ENCODE measurements at places on chromosomes 1 and 21.

GRCh38 chr1:240931031-240931430 is 319.1 kb upstream of the GREM2 start:
- no peak for DNase-seq

DNA sequence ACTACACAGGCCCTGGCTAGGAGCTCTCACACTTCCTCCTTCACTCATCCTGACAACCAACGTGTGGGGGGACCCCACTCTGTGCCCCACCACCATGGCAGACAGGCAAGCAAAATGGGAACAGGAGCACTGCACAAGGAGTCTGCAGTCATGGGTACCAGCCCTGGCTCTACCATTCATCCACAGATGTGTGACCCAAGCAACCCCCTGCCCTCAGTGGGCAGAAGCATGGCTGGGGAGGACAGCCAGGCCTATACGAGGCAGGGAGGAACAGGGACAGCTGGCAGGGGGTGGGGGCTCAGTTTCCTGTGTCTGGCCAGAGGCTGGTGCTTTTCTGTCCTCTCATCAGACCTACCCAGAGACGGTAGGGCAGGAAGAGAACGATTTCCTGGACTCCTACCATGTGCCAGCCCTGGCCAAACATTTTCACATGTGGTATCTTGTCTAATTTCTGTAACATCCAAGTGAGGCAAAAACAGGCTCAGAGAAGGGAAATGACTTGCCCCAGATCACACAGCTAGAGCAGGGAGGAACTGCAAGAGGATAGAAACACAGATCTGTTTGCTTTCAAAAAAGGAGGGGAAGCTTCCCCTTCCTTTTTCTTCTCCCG is 178.0 kb downstream of the HIVEP3 start:
- no peak for DNase-seq

DNA sequence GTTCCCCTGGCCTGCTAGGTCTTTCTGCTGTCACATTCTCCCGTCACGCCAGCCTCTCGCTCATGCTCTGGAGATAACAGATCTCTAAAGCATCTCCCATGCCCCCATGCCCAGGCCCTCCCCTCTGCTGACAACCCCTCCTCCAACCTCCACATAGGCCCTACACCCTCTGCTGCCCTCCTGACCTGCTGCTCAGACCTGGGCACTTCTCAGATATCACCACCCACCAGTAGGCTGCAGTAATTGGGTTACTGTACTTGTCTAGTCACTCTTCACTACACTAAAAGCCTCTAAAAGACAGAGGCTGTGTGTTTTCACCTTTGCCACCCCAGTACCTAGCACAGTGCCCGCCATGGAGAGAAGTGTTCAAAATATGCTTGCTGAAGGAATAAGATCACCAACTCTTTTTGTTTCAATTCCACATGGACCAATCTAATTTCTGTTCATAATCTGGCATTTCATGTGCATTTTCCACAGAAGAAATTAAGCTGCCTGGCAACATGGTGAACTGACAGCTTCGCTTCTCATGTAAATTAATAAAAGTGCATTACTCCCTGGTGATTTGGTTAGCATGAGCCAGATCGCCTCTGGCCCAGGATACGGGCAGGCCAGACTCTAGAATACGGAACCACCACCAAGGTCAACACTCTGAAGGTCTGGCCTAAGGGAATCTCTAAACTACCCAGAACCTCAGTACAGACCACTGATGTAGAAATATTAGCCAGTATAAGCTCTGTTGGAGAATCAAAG is 20.7 kb downstream of the LBR start:
- no peak for DNase-seq

- DNase-seq: peak; percentile 77
Observed at GRCh38 chr21:42337830-42338728, 12.7 kb downstream of the TFF2 start.

- DNase-seq: no peak
Observed at GRCh38 chr1:232036181-232036933, 409.8 kb downstream of the DISC1 start.

- no peak for DNase-seq
Observed at GRCh38 chr1:57591842-57592241, 168.0 kb upstream of the DAB1 start.

- peak; percentile 96 for DNase-seq
Observed at GRCh38 chr21:44869781-44870747, 3.4 kb downstream of the PTTG1IP start.

- peak; percentile 47 for DNase-seq
Observed at GRCh38 chr1:244705261-244706234, 52.6 kb downstream of the DESI2 start.

DNA sequence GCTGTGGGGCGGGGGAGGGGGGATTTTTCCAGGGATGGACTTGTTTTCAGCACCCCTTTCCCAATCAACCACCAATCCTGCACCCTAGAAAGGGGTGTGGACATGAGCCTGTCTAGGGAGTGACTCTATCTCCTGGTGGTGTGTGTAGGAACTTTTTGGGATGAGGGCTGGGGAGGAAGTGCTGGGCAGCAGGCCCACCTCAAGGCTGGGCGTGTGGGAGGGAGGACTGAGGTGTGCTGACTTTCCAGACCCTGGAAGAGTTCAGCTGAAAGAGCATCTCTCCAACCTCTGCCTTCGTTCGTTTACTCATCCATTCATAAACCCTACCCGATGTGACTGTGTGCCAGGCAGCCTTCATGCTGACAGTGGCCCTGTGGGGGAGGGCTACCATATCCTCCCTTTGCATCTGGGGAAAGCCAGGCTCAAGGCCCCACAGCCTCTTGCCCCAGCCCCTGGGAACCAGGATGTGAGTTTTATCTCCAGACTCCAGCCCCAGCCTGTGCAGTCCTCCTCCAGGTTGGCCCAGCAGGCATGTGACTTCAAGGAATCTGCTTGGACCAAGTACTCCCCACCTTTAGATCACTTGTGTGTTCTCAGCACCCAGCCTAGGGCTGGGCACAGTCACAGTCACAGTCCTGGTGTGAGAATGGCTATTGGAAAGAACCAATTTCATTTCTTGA is 6.7 kb downstream of the KNCN start:
- no peak for DNase-seq

DNA sequence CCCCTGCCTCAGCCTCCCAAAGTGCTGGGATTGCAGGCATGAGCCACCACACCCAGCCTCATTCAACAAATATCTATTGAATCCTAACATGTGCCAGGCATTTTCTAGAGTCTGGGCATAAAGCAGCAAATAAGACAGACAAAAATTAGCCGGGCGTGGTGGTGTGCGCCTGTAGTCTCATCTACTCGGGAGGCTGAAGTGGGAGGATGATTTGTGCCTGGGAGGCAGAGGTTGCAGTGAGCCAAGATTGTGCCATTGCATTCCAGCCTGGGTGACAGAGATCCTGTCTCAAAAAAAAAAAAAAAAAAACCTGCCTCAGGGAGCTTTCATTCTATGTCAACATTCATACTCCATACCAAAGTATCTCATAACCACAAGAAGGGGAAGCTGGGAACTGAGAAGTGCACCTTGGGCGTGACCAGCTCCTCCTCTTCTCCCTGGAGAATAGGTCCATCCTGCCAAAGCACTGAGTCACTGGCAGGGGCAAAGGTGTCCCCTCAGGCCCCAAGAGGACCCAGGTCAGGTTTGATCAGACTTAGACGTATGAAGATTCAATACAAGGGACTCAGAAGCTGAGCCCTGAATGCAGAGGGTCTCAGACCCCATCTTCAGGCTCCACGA is 36.8 kb upstream of the PPP1R15B start:
- DNase-seq: no peak

DNA sequence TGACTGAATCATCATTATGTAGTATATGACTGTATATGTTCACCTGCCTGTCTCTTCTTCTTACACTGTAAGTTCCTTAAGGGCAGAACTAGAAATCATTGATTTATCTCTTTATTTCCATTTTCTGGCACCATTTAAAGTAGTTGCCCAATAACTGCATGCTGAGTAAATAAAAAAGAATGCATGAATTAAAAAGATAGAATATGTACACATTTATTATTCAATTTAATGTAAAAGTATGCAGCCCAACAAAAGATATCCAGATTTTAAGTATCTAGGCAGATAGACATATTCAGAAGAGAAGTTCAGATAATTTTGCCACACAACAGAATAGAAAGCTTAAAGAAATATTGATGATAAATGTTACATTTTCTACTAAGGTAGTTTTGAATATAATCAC is 1244.6 kb upstream of the ADGRL4 start:
- DNase-seq: no peak

GRCh38 chr1:66464351-66464750 is 69.6 kb upstream of the SGIP1 start:
- no peak for DNase-seq

- no peak for DNase-seq
Observed at GRCh38 chr1:227779685-227780084, 35.8 kb upstream of the PRSS38 start.

DNA sequence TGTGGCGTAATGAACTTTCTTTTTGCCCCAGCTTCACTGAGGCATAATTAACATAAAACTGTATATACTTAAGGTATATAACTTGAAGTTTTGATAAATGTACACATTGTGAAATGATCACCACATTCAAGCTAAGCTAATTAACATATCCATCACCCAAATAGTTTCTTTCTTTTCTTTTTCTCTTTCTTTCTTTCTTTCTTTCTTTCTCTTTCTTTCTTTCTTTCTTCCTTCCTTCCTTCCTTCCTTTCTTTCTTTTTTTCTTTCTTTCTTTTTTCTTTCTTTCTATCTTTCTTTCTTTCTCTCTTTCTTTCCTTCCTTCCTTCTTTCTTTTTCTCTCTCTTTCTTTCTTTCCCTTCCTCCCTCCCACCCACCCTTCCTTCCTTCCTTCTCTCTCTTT is 62.5 kb downstream of the XCL1 start:
- no peak for DNase-seq

GRCh38 chr21:33207449-33208149 is 22.1 kb upstream of the IFNAR2 start:
- no peak for DNase-seq

DNA sequence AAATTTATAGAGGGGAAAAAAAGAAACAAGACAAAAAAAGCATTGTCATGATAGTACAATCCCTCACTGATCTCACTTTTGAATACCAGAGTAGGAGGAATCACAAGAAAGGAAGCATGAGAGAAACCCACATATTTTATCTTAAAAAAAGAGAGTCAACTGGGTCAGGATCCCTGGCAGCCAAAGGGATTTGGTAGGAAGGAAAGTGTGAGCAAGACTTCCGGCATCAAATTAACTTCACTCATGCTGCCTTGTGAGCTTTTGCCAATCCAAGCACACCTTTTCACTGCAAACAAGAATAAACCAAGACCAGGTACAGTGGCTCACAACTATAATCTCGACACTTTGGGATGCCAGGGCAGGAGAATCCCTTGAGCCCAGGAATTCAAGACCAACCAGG is 53.1 kb downstream of the SLC9C2 start:
- no peak for DNase-seq

GRCh38 chr1:10639775-10640578 is 156.5 kb downstream of the CASZ1 start:
- DNase-seq: no peak

DNA sequence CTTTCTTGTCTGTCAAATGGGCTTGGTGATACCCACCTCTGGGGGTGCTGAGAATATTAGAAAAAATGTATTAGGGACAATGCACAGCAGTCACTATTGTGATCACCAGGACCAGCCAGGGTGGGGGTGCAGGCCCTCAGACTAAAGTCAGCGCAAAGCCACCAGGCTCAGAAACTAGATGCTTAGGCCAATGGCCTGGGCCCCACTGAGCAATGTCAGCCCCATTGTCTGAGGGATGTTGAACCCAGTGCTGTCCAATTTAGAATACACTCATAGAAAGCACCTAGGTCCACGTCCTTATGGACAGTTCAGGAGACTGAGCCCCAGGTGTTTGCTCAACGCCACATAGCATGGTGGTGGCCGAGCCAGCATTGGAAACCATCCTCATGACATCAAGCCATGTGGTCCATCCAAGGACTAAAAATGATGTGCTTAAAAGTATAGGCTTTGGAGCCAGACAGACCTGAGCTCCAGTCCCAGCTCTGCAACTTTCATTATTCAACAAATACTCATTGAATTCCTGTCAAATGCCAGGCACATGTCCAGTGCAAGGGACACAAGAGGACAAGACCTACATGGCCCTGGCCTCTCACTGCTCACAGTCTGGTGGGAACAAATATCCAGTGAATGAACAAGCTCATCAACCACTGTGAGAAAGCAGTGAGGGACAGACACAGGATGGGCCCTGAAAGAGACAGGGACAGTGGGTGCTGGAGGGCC is 273.8 kb downstream of the MATN1 start:
- no peak for DNase-seq

DNA sequence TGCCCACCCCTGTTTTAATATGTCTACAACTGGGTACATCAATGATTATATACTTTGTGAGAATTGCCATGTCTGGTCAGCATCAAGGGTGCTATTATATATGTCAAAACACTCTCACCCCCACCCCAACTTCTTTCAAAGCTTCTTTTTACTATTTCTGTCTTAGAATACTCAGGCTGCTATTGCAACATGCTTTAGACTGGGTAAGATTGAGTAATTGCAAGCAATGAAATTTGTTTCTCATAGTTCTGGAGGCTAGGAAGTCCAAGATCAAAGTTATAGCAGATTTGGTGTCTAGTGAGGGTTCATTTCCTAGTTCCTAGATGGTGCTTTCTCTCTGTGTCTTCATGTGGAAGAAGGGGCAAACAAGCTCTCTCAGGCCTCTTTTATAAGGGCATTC is 100.5 kb upstream of the KCNK1 start:
- no peak for DNase-seq

DNA sequence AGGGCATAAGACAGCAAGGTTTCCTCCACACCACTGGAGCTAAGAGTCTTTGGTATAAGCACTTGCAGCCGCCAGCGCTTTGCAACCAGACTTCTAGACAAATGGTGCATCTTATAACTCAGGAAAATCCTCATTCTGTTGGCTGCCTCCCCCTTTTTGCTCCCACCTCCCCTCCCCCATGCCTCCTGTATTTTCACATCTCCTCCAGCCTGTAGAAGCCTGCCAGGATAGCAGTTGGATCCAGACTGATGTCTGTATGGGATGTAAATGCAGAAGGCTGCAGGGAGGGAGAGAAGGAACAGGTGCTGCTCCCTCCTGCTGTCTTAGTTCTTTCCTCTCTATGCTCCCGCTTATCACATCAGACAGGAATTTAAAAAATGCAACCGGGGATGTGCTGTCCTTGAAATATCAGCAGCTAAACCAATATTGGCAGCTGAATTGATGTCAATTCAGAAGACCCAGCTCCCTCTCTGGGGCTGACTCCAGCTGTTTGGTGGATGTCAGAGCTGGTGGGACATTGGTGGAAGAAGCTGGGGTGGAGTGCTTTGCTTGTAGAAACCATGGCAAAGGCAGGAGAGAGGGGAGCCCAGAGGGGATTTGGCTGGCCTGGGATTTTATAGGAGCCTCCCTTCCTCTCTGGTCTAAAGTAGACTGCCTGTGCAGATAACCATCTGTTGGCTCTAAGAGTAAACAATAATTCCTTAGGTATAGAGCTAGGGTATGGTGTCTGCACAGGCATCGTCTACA is 53.5 kb downstream of the NFASC start:
- DNase-seq: no peak
